ENCODE measurements at places on chromosomes 5 and 9.

GRCh38 chr5:74035521-74035937 lies 409.5 kb downstream of the ARHGEF28 start:
- DNase-seq, result peak; percentile 73

DNA sequence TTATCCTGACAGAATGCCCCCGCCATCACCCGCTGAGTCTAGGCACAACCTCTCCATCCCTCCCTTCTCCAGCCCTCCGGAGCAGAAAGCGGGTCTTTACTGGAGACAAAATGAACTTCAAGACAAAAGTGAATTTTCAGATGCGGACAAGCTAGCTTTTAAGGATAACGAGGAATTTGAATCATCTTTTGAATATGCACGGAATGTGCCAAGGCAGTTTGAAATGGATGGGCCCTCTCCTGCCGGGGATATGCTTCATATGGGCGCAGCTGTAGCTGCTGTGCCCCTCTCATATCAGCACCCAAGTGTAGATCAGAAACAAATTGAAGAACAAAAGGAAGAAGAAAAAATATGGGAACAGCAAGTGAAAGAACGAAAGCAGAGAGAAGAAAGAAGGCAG lies 37.5 kb downstream of the CPLANE1 start:
- peak; percentile 5 for DNase-seq

- no peak for DNase-seq
Observed at GRCh38 chr9:115403753-115404152, 285.8 kb upstream of the TNC start.

DNA sequence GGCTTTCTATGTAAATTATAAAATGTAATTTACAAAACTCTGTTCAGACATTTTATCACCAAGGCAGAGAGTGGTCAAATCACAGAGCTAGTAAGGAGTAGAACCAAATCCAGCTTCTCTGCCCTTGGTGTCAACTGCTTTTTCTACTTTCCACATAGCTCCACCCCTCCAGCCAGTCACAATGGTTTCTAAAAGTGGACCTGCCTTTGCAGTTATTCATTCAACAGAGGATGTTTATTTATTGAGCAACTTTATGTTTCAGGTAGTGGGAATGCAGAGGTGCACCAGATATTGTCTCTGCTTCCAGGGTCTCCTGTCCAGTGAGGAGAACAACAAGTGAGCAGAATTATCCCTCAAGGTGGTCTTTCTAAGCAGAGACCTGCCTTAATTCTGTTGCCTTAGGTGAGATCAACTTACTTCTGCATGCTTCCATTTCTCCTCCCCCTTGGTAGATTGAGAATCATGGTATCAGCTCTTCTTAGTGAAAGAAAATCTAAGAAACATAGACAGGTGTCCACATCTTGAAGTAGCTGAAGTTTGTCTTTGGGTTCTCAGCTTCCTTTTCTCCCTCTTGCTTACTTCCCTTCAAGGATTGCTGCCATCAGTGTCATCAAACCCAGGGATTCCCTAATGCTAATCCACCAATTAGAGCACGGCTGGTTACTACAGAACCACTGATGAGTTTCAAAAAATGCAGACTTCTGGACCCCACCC lies 17.2 kb upstream of the PDCD1LG2 start:
- DNase-seq, result no peak

DNA sequence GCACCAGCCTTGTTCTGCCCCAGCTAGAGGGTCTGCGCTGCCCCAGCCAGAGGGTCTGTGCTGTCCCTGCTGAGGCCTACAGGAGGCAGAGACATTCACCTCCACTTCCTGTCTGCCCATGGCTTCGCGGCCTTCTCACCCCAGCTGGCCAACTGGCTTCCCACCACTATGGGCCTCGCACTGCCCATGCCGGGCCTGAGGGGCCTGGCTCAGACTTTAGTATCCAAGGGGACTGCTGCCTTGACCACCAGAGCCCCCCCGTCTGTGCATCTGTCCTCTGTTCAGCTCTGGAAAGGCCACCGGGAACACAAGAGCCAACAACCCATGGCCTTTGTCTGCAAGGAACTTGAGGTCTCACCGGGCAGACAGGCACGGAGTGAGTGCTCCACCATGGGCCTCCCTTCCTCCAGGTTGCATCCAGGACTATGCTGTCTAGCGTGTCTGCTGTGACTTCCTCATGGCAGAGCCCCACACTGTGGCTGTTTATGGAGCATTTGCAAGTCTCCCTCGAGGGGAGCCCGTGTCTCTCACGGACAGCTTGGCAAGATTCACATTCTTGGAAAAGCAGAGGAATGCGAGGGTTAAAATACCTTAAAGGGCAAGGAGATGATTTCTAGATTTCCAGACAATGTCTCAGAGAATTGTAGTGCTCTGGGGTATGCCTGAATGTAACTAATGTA lies 1.7 kb downstream of the DCANP1 start:
- peak; percentile 52 for DNase-seq
